ENCODE measurements at places on chromosomes 4 and X.

DNA sequence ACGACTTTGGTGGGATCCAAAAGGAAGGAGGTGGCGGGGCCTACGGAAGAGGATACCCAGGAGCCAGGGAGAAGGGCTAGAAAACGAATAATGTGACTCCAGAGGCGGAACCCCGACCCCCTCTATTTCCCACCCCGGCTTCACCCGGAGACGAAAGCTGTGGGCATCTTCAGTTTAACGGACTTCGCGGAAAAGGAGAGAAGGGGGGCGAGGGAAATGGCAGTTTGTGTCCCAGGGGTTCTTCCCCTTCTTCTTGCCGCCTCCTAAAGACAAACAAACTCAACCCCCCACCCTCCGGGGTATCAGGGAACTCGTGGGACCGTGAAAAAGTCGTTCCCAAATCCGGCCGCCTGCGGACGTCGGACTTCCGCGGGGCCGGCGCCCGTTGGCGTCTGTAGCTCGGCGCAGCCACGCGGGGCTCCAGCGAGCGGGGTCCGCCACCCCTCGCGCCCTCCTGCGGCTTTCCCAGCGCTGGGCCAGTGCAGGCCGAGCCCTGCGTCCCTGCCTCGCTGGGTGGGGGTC lies 3.6 kb upstream of the LEF1 start:
- DNase-seq: no peak

- peak; percentile 74 for DNase-seq
Observed at GRCh38 chrX:119468551-119469312, 488 bp downstream of the SLC25A5 start.

DNA sequence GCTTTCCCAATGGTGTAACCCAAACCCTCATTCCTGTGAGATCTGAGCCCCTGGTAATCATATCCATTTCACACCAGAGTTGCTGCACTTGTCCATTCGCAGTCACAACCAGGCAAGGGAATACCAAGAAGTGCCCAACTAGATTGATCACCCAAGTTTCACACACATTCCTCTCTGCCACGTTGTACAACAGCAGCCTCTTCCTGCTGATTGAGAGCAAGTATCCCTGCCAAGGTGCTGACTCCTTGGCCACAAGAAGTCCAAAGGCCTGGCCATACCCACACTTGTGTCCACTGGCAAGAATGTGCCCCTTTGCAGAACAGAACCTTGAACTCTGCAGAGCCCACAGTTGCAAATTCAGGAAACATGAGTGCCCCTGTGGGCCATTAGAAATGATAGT lies 6.5 kb upstream of the ACOT9 start:
- DNase-seq: no peak

DNA sequence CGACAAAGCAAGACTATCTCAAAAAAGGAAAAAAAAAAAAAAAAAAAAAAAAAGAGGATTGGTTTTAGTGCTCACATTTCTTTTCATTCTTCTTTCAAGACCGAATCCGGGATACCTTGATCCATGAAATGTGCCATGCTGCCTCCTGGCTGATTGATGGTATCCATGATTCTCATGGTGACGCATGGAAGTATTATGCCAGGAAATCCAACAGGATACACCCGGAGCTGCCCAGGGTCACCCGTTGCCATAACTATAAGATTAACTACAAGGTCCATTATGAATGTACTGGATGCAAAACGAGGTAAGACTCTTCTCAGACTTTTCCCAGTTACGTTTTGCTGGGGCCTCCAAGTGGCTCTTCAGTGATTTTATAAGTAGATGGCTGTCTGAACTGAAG lies 6.1 kb downstream of the CXCR3 start:
- no peak for DNase-seq

DNA sequence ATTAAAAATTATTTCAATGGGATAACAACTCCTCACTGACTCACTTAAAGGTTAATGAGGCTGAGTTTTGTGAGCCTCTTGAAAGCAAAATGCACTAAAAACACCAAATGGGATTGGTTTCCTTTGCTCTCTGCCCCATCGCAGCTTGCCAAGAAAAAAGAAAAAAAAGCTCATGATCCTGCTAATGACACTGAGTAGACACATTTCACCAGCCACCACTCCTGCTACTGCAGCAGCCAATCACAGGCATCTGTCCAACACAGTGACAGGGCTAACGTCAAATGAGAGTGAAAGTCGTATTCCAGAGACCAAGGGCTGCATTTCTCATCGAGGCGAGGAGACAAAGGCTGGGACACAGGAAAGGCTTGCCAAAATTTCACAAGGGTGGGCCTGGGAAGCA lies 5.2 kb downstream of the APBB2 start:
- no peak for DNase-seq

GRCh38 chrX:139113708-139114107 lies 402.2 kb upstream of the FGF13 start:
- no peak for DNase-seq

DNA sequence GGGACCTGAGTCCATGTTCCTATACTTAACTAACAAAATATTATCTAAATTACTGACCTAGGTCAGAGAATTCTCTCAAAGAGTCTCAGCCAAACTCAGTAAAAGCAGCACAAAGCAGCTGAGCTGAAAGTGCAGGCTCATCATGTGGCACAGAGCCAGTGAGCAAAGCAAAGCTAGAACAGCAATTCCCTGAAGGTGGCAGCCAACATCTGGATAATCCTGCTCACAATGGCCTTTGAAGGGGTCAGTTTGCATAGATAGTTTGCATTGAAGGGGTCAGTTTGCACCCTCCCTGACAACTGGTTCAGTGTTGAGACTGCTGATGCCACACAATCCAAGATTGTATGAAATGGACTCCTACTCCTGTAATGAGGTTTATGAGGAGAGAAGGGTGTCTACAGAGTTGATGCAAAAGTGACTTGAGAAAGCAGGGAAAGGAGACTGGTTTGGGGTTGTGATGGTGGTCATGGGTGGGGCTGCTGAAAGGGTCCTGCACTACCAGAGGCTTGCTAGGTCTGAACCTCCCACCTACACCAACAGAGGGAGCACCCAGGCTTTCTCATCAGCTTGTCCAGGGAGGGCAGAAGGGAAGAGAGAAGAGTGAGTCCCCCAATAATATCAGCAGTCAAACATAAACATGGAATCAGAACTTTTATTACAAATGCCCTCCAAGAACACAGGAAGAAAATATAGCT lies 39.7 kb downstream of the TRIM61 start:
- DNase-seq: no peak

GRCh38 chr4:6250235-6250983 lies 19.2 kb upstream of the WFS1 start:
- peak; percentile 75 for DNase-seq

GRCh38 chr4:139253046-139253445 lies 27.0 kb downstream of the MGARP start:
- DNase-seq: no peak

DNA sequence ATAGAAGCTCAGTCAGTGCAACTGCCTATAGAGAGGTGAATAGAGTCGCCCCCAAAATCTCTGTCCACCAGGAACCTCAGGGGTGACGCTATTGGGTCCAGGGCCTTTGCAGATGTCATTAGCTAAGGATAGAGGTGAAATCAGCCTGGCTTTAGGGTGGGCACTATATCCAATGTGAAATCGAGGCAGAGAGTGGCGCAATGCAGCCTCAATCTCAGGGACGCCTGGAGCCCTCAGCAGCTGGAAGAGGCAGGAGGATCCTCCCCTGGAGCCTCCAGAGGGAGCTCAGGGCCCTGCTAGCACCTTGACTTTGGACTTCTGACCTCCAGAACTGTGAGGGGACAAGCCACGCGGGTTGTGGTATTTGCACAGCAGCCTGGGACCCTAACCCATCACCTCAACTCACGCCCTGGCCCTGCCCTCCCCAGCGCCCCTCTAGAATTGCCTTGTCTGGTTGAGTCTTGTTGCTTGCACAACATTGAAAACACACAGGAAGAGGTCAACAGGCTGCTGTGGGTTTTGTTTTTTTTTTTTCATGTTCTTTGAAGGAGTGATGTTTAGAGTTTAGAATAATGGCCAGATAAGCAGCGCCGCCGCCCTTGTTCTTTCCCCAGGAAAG lies 89.4 kb upstream of the PSAPL1 start:
- no peak for DNase-seq

DNA sequence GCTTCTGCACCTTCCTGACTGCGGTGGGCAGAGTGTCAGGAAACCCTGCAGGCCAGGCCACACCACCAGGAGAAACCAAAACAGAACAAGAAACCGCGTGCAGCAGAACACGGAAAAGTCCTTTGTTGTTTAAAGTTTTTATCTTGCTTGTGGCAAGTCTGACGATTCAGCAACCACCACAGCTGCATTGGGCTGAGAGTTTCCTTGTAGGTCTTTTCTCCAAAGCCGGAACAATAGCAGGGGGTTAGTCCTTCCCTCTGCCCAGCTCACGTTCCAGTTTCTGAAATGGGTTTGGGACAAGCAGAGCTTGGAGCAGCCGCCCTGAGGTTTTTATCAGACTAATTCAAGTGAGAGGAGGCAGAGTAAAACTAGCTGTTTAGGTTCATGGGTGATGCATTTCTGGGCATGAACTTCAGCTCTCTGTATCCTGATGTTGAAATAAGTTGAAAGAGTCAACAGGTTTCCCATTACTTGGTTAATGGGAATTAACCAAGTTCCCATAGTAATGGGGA lies 216.9 kb downstream of the PTTG2 start:
- no peak for DNase-seq

DNA sequence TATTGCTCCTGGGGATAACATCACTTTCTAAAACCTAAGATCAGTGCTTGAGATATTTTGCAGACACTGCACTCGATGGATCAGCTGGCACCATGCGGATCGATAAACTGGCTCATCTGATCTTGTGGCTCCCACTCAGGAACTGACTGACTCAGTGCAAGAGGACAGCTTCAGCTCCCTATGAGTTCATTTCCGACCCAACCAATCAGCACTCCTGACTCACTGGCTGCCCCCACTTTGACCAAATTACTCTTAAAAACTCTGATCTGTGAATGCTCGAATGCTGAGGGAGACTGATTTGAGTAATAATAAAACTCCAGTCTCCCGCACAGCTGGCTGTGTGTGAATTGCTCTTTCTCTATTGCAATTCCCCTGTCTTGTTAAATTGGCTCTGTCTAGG lies 110.1 kb downstream of the ANAPC4 start:
- no peak for DNase-seq

DNA sequence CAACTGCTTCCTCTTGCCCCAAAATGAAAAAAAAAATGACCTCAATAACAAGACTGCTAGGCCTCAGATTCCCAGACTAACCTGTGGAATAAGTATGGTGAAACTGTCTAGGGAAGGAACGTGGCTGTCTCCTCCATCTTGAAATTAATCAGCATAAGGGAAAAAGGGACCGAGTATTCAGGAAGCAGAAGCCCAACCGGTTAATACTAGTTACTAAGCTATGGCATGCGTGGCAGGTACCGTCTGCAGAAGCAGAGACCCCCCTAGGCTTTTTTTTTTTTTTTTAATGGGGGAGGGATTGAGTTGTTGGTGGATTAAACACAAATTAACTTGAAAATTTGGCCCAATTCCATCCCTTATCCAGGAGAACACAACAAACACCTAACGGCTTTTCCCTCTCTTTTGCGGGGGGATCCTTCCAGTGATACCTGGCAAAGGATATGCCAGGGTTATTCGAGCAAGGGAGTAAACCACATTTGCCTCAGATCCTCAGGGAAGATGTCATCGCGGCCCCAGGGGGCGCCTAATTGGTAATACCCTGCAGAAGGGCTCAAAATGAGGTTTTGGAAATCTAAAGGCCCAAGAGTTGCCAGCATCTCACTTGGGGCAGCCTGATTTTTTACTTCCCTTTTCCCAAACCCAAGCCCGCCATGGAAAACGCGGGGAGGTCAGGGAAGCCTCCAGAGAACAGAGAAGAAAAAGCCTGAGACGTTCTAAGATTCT lies 893 bp downstream of the RLIM start:
- no peak for DNase-seq

DNA sequence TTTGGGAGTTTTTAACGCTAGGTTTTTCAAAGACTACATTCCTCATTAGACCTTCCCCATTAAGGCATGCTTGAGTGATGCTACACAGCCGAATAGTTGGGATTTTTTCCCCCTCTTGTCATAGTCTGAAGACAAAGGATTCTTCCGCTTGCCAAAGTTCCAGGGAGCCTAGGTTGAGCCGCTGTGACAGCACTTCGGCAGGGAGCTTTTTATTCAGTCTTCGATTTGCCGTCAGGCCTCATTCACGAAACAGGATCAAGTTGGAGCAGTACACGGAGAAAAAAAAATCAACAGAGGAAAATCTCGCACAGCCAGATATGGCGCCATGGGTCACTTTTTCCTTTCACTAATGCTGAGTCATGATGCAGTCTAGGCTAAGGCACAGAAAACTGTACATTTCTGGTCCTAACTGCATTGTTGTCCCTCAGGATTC lies 24.3 kb downstream of the SHROOM3 start:
- DNase-seq: no peak

DNA sequence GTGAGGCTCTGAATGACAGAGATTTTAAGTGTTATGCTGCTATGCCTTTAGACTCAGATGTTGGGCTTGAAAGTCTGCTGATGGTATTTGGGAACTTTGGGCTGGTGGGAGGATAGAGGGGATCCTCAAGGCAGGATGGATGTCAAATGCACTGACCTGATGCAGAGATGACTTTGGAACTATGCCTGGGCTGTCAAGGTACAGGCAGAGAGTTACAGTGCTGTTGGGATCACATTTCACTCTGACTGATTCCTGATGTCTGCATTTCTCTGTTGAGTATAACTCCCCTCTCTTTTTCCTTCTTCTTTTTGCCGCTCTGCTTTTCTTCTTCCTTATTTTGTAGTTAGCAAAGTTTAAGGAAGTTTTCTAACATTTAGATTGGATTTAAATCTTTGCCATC lies 271.8 kb upstream of the ARX start:
- no peak for DNase-seq

DNA sequence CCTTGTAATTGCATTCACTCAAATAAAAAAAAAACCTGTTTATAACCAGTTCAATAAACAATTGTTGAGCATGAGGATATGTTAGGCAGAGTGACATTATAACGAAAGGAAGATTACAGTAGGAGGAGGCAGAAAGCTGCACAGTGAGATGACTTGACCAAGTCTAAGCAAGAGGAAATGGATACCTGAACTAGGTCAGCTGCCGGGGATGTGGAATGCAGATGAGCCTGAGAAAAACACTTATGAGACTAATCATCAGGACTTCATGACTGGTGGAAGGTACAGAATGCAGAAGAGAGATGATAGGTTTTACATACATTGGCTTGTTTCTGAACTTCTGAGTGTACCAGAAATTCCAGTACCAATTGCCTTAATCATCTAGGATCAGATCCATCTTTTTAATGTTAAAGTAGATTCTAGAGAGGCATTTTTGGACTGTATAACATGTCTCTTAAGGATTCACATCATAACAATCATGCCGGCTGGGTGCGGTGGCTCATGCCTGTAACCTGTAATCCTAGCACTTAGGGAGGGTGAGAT lies 208.1 kb upstream of the PPP3CA start:
- no peak for DNase-seq

- DNase-seq: no peak
Observed at GRCh38 chr4:26803211-26803861, 57.3 kb upstream of the STIM2 start.
